ENCODE measurements at places on chromosomes 5 and 9. TPM values are rescaled to one million over a fixed set of nuclear protein-coding genes. Genes with fewer than 3 reads are reported as not detected.

DNA sequence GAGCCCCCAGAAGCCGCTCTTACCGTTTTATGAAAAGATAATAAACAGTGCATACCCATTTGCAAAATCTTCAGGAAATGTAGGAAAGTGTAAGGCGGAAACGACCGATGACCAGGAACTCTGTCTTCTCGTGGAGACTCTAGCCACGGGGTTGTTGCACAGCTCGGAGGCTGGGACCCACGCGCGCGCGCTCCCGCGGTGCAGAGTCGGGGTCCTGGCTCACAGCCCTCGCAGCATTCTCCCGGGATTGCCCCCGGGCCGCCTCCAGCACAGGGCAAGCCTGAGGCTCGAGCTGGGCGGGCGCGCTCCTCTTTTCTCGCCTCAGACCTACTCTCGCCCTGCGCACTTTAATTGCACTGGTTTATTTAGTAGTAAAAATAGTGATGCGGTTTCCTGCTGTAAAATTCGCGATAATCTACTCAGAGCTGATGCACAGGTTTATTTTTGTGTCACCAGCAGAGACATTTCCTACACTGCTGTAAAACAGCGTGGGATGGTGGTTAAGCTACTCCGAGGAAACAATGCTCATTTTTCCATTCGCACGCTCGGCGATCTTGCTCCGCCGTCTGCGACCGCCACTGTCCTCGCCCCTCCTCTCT lies 15.5 kb downstream of the TRIM7 start:
- no peak for DNase-seq

Gene NFX1
- 38.5 TPM for total RNA-seq

GRCh38 chr9:105206821-105207699 lies 37.4 kb upstream of the SLC44A1 start:
- DNase-seq: no peak

DNA sequence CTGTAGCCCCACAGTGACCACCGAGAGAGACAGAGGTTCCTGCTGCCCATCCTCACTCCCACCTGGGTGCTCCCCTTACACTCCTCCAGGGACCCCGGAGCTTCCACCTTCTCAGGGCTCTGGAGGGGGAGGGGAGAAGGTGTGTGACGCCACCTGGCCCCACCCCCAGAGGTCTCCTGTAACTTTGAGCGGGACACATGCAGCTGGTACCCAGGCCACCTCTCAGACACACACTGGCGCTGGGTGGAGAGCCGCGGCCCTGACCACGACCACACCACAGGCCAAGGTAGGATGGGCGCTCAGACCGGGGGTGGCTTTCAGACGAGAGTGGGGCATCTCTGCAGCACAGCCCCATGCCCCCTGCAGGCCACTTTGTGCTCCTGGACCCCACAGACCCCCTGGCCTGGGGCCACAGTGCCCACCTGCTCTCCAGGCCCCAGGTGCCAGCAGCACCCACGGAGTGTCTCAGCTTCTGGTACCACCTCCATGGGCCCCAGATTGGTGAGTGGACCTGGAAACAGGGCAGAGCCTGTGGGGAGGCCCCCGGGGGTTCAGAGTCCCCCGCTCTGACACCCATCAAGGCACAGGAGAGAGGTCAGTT lies 4.5 kb downstream of the MAMDC4 start:
- DNase-seq: peak; percentile 25

Measured in stomach (tissue), 19 donors.